Esophagus squamous epithelium (tissue), 5 donors: ENCODE measurements at places on chromosomes 12 and 14. TPM values are rescaled to one million over a fixed set of nuclear protein-coding genes. Genes with fewer than 3 reads are reported as not detected.

DNA sequence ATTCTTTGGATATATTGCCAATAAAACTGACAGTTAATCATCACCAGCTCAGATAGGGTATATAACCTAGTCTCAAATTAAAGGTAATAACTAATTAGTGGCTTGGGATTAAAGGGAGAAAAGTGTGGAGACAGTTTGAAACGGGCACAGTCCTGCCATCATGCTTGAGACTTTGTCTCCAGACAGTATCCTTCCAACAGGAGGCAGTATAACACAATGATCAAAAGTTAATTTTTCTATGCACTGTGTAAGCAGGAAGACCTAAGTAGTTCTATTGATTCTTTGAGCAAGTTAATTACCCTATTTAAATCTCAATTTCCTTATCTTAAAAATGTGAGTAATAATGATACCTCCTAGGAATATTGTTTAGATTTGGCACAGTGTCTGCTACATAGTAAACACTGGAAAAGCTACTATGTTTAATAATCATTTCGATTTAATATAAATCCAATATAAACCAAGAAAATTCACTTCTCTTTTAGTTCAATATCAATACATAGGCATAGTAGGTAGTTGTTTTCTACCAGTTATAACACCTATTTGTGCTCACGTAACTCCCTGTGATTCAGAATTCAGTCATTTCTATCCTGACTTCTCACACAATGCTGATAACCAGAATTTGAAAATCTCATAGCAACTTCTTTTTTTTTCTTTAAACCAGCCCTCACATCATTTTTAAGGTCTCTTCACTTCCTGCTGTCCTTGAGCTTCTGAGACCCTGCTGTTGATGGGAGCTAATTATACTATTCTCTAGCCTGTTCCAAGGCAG is 53.7 kb downstream of the GALNT4 start:
- no peak for DNase-seq

GRCh38 chr14:90491221-90491885 is 94.5 kb downstream of the CALM1 start:
- DNase-seq, result no peak

DNA sequence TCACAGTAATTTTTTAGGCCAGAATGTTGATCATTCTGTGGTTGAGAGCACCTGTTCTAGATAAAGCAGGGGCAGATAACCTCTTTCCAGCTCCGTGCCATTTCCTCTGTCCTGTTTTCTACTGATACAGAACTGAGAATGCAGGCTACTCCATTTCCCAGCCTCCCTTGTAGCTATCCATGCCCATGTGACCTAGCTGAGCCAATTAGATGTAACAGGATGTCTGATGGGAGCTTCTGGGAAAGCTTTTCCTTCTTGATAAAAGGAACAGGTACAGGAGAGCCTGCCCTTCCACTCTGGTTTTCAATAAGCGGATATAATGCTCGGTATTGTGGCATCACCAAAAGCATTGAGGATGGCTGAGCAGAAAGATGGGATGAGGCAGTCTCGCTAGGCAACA is 54.2 kb downstream of the LRRC74A start:
- DNase-seq, result no peak

DNA sequence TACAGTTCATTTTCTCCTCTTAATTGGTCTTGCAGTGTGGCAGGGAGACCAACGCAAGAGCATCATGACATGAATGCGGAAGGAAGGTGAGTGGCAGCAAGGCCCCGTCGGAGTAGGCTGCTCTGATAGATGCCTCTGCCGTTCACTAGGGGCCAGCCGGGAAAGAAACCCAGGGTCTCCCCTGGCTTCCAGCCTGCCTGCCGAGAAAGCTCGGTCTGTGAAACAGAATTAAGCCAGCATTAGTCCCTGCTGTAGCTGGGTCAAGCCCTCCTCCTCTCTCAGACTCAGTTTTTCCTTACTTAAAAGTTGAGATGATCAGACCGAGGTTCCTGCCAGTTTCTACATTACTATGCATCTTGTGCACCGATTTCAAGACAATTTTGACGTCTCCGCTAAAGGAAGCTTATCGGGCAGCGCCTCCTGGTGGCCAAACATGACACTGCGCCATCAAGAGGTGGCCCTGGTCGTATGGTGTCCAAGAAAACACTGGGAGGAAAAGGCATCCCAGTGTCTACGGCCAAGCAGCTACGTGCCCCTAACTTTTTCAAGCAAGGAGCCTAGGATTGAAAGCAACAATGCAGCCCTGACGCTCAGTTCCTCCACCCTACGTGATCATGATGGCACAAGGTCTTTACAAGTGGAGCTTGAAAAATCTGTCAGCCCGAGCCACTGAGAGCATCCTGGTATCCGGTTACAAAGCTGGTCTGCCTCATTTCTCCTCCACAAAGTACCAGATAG is 131.6 kb downstream of the KSR2 start:
- DNase-seq, result no peak

GRCh38 chr14:93688239-93688666 is 100.0 kb downstream of the PRIMA1 start:
- DNase-seq, result no peak

- DNase-seq, result no peak
Measured at GRCh38 chr14:29220566-29220965, 454.0 kb downstream of the FOXG1 start.

DNA sequence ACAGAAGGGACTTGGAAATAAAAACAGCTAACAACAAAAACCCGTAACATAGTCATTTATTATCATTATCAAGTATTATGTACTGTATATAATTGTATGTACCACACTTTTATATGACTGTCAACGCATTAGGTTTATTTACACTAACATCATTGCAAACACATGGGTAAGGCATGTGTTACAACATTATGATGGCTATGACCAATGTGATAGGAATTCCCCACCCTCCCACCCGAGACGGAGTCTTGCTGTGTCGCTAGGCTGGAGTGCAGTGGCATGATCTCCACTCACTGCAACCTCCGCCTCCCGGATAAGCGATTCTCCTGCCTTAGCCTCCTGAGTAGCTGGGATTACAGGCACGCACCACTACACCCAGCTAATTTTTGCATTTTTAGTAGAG is 82.6 kb downstream of the ERC1 start:
- DNase-seq, result no peak

DNA sequence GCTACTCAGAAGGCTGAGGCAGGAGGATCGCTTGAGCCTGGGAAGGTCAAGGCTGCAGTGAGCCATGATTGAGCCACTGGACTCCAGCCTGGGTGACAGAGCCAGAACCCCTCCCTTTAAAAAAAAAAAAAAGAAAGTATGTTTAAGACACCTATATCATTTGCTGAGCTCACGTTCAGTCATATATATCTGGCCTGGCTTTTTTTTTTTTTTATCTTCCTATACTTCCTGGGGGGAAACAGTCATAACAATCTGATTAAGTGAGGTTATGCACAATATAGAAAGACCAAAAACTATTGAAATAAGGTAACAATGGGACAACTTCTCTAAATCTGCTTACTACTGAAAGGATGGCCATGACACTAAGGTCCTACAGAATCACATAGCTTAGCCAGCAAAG is 9.4 kb upstream of the ARID2 start:
- no peak for DNase-seq

GRCh38 chr14:65170318-65170717 is 68.0 kb upstream of the MAX start:
- no peak for DNase-seq

GRCh38 chr14:71532790-71533189 is 399.4 kb upstream of the RGS6 start:
- DNase-seq, result no peak

DNA sequence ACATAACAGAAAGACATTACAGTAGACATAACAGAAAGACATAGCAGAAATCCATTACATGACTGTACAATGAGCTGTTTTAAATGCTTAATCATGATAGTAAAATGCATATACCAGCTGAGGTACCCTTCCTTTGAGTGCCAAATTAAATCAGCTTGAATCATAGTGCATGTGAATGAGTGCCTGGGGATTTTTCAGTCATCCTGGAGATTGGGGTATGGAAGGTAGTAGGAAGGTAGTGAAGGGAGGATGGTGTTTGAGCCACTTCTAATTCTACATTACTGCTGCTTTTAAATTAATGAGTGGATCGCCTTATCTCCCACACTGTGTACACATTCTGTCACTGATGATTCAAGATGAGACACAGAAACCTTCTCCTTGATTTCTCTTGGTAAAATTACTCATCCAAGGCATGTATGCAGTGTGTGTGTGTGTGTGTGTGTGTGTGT is 534.2 kb downstream of the LRFN5 start:
- DNase-seq, result no peak

- no peak for DNase-seq
Measured at GRCh38 chr14:52885230-52885629, 65.6 kb downstream of the FERMT2 start.

DNA sequence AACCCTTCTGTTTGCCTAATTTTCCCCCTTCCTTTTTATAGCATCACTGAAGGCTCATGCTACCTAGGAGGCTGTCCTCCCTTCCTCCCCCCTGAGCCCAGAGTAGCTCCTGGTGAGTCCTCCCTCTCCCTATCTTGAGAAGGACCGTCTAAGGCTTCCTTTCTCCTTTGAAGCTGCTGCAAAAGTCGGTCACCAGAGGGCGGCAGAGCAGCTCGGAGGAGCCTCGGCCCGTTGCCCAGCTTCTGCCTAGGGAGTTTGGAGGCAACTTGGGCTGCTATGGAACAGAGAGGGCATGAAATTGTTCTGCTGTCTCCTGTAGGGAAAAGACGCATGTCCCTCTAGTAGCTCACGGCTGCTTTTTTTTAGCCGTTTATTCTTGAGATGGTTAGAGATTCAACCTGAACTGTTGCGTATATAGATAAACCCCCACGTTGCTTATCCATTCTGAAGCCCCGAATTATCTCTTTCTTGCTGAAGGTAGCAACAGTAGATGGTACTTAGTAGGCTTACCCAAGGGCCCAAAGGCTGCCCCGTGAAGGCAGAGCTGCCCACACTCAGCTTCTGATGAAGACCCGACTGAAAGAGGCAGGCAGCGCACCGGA is 5.7 kb downstream of the WNT5B start:
- no peak for DNase-seq

GRCh38 chr14:91009501-91010152 is 50.8 kb downstream of the RPS6KA5 start:
- DNase-seq, result no peak

- no peak for DNase-seq
Measured at GRCh38 chr14:20803223-20803622, 579 bp upstream of the RNASE1 start.

DNA sequence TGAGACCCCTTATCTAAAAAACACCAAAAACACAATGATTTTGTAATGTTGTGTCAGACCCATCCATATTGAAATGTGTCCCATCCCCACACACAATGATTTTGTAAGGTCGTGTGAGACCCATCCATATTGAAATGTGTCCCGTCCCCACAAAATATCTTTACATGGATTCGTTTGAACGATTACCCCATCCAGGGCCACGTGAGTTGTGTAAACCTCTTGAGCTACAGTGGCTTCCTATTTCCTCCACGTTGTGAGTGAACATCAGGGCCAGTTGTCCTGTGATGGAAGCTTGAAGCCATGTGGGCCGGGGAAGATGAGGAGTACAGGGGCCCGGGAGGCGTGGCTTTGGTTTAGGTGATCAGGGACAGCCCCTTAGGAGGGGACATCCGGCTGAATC is 27.0 kb upstream of the ULK1 start:
- no peak for DNase-seq

GRCh38 chr12:8548192-8548591 is 7.5 kb upstream of the CLEC4E start:
- no peak for DNase-seq

The KRT4 gene
- 11,803 TPM for total RNA-seq

The PRB2 gene
- not detected for total RNA-seq

The SIRT4 gene
- not detected for total RNA-seq

The TBK1 gene
- total RNA-seq, result 25.7 TPM

The GATC gene
- 8.1 TPM for total RNA-seq

The AMN1 gene
- total RNA-seq, result 5.8 TPM

The HAL gene
- total RNA-seq, result 2.2 TPM

The RNF212B gene
- total RNA-seq, result not detected

The SELPLG gene
- total RNA-seq, result 10.1 TPM

The BBOF1 gene
- total RNA-seq, result 6.9 TPM

The NTN4 gene
- 22.5 TPM for total RNA-seq

The SLC8B1 gene
- 30.2 TPM for total RNA-seq

The BHLHE41 gene
- 2.3 TPM for total RNA-seq

The TGM1 gene
- 566 TPM for total RNA-seq

The SSTR1 gene
- total RNA-seq, result 0.19 TPM

The KRT6C gene
- total RNA-seq, result 1,233 TPM
